ENCODE measurements at places on chromosomes 2 and 18.

GRCh38 chr2:113869253-113869652, 20.6 kb upstream of the ACTR3 start:
- no peak for DNase-seq

- no peak for DNase-seq
Measured at GRCh38 chr2:100818606-100819369, 1.2 kb upstream of the NPAS2 start.

DNA sequence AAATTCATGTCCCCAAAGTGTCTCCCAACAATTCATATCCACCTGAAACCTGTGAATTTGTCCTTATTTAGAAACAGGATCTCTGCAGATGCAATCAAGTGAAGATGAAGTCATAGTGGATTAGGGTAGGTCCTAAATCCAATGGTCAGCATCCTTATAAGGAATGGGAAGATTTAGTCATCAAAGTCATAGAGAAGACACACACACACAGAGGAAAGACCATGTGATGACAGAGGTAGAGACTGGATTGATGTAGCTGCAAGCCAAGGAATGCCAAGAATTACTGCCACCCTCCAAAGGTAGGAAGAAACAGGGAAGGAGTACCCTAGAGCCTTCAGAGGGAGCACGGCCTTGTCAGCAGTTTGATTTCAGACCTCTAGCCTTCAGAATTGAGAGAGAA, 17.7 kb downstream of the ADD2 start:
- DNase-seq: no peak

DNA sequence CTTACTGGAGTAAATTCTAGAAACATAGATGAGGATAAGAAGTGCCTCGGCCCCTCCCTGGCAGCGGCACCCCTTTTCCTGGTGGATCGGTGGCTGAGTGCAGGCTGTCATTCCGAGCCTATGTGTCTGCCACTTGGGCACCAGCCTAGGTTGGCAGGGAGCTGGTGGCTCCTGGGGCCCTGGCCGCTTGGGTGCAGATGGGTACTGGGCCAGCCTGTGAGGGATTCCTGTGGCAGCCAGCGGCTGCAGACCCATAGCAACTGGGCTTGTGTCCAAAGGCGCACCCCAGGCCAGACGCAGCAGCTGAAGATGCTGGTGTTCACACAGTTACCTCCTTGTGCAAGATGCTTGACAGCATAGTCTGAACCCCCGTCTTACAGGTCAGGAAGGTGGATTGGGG, 2.8 kb downstream of the SNORC start:
- DNase-seq: no peak

DNA sequence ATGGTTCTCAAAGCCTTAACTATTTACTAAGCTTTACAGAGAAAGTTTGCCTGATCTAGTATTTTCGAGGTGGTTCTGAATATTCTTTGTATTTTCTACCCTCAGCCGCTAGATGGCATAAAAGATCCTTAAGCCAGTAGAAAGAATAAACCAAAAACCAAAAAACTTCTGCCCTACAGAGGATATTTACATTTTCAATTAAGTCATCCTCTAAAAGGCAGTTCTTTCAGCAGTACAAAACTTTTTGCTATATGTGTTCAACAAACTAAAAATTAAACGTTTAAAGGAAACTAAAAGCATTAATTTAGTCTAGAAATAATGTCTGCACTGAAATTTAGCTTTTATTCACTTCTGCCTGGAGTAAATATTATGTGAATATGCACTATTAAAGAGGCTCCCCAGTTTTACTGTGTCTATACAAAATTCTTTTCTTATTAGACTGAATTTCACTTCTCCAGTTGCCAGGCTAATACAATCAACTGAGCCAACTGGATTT, 297.5 kb downstream of the PIEZO2 start:
- DNase-seq: no peak

GRCh38 chr2:214034417-214034816, 376.4 kb upstream of the VWC2L start:
- DNase-seq: no peak

GRCh38 chr2:222424729-222425671, 657 bp downstream of the SGPP2 start:
- no peak for DNase-seq

DNA sequence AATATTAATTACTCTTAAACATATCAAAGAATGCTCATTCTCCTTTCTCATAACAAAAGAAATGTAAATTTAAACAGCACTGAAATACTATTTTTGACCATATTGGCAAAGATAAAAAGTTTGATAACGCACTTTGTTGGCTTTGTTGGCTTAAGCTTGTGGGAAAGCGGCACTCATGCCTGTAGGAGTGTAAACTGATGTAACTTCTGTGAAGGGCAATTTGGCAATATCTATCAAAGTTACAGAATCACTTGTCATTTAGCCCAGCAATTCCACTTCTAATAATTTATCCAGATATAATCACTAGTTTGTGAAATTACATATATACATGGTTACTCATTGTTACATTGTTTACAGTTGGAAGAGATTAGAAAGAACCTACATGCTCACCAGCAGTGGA, 311.8 kb upstream of the STON1 start:
- no peak for DNase-seq

- DNase-seq: no peak
Measured at GRCh38 chr2:118803012-118803411, 44.4 kb downstream of the EN1 start.

GRCh38 chr2:238299803-238300202, 11.4 kb upstream of the PER2 start:
- no peak for DNase-seq

DNA sequence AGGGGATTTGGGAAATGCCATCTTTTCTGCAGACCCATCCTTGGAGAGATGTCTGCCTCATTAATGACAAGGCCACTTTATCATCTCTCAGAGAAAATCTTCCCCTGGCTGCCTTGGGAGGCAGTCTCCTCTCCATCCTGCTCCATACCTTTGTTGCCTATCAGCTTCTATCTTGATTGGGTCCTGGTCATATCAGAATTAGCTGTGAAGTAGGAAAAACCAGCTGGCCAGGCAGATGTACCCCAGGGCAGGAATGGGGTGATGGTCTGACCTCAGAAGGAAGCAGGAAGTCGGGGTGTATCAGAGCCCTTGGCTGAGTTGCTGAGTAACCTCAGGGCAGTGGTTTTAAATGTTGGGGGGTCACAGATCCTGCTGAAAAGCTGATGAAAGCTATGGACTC, 41.3 kb downstream of the ALK start:
- DNase-seq: no peak

DNA sequence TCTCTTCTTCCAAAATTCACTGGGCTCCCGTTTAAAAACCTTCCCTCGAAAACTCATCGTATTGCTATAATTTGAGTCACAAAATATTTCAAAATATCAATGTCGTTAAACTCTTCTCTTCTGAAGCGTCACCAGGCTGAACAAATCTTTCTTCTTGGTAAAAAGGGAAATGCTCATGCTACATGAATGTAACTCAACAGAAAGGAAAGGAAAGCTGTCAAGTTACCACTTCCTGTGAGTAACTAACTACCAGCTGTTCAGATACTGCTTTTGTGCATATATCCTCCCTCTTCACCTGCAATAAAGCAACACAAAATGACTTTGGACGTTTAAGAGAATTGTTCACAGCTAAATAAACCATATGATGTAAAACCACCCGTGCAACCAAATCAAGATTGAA, 95.4 kb downstream of the DOCK10 start:
- DNase-seq: no peak
